HCT116 (cell line): ENCODE measurements at places on chromosomes 1 and 21. TPM values are rescaled to one million over a fixed set of nuclear protein-coding genes. Genes with fewer than 3 reads are reported as not detected.

KCNE2 gene
- total RNA-seq, result not detected

GUCA2B gene
- total RNA-seq, result not detected

KLHL17 gene
- total RNA-seq, result 100.0 TPM

MXRA8 gene
- 0.74 TPM for total RNA-seq

DNA sequence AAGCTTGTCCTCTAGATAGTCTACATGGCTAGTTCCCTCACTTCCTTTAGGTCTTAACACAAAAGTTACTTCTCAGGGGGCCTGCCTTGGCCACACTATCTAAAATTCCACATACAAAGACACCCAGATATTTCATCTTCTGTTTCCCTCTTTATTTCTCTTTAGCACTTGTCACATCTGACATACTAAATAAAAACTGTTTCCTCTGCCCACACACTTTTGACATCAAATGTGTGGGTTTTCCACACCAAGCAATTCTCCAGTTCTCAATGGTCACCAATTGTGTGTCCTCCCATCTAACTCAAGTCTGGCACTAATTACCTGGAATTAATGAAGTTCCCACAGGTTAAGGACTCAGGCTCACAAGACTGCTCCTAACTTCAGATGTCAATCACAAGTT lies 25.5 kb upstream of the CFAP126 start:
- DNase-seq, result no peak

DNA sequence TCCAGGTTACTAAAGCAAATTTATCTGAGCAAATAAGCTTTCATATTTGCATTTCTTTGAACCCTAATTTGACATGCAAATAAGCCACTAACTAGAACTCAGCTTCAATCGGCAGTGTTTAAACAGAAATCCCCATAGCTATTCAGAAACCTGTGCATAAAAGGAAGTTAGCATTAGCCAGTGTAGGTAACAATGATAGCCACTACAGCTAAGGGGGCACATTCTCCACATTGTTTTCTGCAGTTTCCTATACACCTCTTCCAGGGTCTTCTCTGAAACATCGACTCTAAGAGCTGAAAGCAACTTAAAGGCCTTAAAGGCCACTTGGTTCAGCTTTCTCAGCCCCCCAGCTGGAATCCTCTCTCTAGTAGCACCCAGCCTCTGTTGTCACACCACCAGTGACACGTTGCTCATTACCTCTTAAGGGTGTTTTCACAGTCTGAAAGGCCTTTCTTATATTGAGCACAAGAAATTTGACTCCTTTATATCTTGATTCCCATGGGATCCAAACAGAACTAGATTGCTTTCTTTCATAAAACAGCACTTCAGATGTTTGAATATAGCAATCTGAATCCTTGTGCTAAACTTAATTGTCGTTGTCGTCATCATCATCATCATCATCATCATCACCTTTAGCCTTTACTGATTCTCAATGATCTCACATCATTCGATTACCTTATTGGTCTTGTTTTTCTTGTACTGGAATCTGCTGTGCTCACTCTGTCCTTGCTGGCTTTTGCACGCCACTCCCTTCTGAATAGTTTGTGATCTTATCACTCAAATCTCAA lies 93.9 kb upstream of the DAB1 start:
- DNase-seq, result no peak

GRCh38 chr1:228373004-228373680 lies 33.5 kb downstream of the TRIM11 start:
- no peak for DNase-seq

DNA sequence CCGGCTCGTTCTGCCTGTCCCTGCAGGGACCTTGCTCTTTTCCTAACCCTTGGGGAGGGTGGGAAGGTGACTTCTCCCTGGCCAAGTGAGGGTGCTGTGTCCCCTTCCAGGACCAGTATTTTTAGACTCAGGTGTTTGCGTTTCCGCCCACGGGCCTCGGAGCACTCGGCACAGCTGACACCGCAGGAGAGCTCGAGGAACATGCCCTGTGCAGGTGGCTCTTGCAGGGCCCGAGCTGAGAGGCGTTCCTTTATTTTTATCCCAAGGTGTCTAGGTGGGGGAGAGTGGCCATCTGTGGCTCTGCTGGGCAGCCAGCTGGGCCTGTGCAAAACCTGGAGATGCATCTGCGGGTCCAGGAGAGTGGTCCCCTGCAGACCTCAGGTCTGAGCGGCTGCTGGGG lies 16.0 kb downstream of the PLCH2 start:
- DNase-seq, result no peak
